Coronary artery (tissue), 2 donors: ENCODE measurements at places on chromosomes 16 and 17.

- no peak for DNase-seq
These were observed 132.9 kb upstream of the TNRC6C start for GRCh38 chr17:77825621-77826020.

DNA sequence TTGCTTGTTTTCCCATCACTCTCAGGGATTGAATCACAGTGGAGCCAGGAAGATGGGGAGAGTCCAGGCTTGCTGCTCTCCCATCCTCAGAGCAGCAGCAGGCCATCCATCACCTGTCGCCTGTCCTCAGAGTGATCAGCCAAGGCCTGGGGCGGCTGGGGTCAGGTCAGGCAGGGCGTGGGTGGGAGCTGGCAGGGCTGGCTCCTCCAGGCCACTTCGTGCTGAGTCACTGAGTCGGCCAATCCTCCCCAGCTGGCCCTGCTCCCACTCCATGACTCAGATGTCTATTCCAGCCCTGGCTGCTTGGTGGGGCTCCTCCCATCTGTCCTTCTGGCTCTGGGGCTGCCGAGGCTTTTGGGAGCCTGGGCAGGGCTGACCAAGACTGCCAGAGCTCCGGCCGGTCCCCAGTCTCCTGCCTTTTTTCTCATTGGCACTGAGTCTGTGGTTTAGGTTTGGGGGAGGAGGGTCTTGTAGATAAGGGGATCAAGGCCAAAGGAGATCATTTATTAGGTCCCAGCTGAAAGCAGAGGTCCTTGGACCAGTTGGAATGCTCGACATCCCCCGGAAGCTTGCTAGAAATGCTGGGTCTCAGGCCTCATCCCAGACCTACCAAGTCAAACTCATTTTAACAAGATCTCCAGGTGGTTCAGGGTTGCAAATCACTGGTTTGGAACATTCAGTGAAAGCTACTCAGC, 72.7 kb downstream of the ABCC1 start:
- DNase-seq = peak; percentile 98

- DNase-seq = no peak
These were observed 4.6 kb upstream of the KCNJ12 start for GRCh38 chr17:21371511-21372081.

DNA sequence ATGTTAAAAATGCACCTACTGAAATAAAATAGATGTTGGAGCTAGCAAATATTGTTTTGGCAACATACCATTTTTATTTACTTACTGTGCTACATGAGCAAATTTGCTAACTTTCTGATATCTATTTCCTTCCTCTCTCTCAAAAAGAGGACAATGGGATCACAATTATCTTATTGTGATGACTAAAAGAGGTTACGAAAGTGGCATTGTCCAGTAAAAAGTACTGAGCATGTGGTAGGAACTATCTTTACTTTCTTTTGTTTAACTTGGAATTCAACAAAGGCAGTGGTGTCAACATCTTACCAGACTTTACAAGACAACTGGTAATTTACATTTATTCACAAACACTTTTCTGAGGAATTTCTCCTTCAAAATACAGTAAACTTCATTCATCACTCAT, 1542.6 kb upstream of the CDH8 start:
- no peak for DNase-seq

GRCh38 chr16:54283725-54284318, 2.8 kb downstream of the IRX3 start:
- no peak for DNase-seq

GRCh38 chr17:71176331-71176730, 944.5 kb upstream of the SOX9 start:
- no peak for DNase-seq

DNA sequence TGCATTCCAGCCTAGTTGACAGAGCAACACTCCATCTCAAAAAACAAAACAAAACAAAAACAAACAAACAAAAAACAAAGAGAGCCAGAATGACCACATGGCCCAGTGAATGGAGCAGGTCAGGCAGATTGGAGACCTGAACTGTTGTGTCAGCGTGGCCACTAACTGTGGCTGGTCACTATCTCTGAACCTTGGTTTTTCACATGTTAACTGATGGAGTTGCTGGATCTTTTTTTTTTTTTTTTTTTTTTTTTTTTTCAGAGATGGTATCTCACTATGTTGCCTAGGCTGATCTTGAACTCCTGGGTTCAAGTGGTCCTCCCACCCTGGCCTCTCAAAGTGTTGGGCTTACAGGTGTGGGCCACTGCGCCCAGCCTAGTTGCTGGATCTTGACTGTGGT, 31.8 kb downstream of the RHBDL3 start:
- no peak for DNase-seq
